SK-N-MC (cell line): ENCODE measurements at places on chromosomes 6 and 20.

DNA sequence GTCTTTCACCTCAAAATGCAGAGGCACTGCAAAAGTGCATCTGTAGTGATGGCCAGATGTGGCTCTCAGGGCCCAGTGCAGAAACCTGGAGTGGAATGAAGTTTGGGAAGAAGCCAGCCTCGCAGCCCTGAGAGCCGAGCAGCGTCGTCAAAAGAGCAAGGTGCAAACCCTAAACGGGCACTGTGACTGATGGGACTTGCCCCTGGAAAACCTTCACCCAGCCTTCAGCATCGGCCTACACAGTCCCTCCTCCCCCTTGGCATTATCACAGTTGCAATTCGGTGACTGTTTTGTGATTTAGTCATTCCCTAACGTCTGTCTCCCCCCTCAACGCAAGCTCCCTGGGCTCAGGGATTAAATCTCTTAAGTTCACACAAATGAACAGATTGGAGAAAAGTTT, 38.6 kb downstream of the TAF4 start:
- DNase-seq = no peak

DNA sequence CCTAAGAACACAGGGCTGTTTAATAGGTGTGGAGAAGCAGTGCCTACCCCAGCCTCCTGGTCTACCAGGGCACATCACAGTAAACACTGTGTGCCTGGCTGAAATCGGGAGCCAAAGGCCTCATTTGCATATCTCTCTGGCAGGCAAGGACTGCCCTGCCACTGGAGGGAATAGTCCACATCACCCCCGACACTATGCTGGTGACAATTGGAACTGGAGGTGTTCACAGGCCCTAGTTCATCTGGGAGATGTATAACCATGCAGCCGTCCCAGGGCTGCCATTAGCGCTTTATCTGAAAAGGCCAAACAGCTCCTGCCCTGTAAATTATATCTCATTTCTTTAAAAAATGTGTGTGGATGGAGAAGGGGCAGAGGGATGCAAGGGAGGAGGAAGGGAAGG, 150.3 kb downstream of the LINC00237 start:
- DNase-seq = no peak

DNA sequence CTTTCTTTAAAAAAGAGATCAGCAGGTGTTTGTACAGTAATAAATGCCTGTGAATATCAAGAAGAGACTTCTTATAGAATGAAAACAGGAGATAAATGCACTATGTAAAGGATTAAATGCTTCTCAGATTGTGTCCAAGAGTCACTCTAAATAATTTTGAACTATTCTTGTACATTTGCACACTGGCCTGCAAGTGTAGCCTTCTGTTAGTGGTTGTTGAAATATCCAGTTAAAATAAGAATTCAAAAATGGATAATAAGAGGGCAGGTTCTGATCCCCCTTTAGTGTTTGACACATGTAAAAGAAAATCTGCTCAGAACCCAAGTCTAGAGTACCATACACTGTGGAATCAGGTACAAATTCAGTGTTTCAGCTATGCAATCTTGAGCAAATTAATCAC, 91.9 kb downstream of the BCAS1 start:
- no peak for DNase-seq

DNA sequence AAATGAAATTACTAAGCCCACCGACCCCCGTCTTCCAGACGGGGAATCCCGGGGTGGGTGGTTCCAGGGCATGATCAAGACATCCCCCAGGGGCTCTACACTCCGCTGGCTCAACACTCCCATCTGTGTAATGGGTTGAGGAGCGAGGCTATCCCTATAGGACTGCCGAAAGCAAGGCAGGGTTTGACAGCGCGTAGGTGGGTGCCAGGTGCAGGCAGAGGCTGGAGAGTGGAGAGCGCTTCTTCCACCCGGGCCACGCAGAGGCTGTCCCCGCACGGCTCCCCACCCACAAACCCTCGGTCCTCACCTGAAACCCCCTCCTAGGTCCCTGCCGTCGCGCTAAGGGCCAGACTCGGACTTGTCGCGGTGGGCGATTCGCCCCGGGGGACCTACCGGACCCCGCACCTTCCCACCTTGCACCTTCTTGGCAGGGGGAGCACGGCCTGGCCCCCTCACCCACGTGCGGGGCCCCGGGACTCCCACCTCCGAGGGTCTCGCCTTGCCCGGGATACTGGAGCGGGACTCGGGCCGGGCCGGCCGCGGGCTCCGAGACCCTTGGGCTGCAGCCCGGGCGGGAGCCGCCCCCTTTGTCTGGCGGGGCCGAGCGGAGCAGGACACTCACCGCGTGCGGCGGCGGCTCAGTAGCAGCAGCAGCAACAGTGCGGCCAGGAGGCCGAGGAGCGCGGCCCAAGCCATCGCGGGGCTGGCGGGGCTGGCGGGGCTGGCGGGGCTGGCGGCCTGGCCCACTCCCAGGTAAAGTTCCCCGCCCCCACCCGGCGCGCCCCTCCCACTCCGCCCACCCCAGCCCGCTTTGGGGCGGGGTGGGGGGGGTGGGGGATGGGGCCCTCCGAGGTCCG, at the start of gene PTGIS:
Gene PTGIS (minus strand): TSS at position 717 of the 857 bp plus-strand sequence. CDS start 21 bp downstream, at position 696.
- DNase-seq = no peak

- DNase-seq = no peak
Measured at GRCh38 chr6:167152862-167153261, 4.9 kb downstream of the GPR31 start.

GRCh38 chr6:41548841-41549642, 2.9 kb downstream of the FOXP4 start:
- DNase-seq = no peak

- DNase-seq = no peak
Measured at GRCh38 chr6:35351422-35351821, 9.1 kb downstream of the PPARD start.

GRCh38 chr6:130366107-130367005, 539 bp downstream of the TMEM200A start:
- no peak for DNase-seq

- no peak for DNase-seq
Measured at GRCh38 chr20:10190456-10190855, 28.2 kb upstream of the SNAP25 start.

DNA sequence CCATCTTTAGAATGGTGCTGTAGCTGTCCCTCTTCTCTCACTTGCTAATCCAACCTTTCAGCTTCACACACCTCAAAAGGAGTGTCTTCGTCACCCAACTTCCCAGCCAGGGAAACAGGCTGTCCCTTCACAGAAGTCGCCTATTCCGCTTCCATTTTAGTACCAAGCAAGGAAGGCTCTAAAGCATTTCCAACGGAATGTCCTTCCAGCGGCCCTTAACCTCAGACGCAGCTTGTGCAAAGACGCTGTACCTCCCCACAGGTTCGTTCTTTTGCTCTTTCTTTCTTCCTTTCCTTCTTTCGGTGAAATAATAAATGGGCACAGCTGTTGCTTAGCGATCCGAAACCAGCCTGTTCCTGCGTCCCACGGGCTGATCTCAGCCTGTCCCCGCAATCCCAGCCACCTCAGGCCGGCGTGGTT, 1.5 kb downstream of the PTPRT start:
- no peak for DNase-seq

- no peak for DNase-seq
Measured at GRCh38 chr20:54017846-54018245, 52.5 kb downstream of the BCAS1 start.

DNA sequence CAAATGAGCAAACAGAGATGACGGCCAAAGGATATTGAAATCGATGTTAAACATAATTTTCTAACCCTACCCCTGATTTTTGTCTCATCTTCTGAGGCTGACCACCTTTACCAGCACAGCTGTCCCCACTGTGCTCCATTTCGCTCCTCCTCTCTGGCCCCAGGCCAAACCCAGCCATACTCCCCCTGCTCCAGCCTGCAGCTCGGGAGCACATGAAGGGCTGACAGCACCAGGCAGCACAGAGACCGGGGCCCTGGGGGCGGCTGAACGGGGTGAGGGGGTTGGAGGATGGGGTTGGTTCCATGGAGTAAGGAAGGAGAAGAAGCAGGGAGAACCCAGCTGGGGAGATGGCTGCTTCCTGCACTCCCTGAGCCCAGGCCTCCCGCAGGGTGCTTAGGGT, 3.2 kb upstream of the NCR2 start:
- DNase-seq = no peak

- no peak for DNase-seq
Measured at GRCh38 chr20:48275286-48276020, 490.2 kb upstream of the SULF2 start.

DNA sequence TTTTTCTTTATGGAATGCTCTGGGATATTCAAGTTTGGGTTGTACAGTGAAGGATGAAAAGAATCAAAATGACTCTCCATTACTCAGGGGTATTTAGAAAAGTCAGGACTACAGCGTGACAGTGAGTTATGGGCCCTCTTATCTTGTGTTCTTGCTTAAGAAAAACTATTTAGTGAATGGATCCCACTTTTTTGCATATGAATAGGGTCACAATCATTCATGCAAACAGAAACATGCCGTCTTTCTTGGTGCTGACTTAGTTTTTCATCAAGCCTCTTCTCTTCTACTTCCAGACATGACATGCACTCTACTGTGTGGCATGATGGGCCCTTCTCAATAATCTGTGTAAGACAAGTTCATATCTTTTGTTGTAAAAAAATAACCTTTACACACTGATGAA, 488.4 kb upstream of the MMS22L start:
- no peak for DNase-seq

GRCh38 chr6:17859846-17860245, 127.6 kb downstream of the KIF13A start:
- DNase-seq = no peak

GRCh38 chr6:158991017-158991723, 8.8 kb downstream of the RSPH3 start:
- no peak for DNase-seq

GRCh38 chr6:2245103-2245876, at the start of gene GMDS:
Gene GMDS, minus strand, starts transcription at chr6:2245605.
- no peak for DNase-seq

DNA sequence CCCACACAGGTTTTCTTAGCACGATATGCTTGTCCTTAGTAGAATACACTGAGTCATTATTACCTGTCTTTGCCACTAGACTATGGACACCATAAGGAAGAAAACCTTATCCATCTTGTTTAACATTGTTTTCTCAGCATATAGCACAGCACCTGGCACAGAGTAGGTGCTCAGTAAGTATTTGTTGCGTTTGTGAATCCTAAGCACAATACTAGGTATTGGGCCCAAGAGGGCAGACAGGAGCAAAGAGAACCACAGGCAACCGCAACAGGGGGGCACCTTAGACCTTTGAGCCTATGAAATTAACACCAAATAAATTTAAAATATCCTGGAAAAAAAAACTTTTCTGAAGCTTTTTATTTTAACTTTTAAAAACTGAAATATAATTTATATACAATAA, 3.7 kb upstream of the NCOA6 start:
- no peak for DNase-seq

DNA sequence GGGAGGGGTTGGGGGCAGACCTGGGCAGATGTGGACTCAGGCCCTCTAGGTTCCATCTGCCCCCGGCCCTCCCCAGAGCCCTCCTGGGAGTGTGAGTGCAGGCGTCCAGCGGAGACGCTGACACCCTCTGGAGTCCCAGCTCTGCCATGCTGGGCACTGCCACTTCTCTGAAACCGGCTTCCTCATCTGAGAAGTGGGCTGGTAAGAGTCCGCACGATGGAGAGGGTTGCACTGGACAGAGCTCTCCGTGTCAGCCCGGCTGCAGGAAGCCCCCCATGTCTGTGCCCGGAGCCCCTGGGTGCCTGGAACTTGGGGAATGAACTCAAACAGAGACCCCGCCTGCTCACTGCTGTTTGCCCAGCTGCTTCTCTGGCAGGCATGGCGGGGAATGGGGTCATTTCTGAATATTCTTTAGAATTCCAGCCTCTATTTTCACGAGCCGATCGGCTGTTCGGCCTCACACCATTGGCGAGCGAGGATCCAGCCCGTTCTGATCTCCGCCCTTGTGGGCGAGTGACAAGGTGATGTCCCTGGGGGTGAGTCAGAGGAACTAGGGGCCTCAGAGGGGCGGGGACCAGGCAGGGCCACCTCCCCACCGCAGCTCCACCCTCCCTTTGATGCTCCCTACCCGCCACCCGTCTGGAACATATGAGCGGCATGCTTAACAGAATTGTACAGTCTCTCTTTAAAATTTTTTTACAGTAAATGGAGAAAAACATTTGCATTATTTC, 47.8 kb upstream of the GATA5 start:
- no peak for DNase-seq

GRCh38 chr6:106117579-106117978, 31.4 kb downstream of the PRDM1 start:
- no peak for DNase-seq

DNA sequence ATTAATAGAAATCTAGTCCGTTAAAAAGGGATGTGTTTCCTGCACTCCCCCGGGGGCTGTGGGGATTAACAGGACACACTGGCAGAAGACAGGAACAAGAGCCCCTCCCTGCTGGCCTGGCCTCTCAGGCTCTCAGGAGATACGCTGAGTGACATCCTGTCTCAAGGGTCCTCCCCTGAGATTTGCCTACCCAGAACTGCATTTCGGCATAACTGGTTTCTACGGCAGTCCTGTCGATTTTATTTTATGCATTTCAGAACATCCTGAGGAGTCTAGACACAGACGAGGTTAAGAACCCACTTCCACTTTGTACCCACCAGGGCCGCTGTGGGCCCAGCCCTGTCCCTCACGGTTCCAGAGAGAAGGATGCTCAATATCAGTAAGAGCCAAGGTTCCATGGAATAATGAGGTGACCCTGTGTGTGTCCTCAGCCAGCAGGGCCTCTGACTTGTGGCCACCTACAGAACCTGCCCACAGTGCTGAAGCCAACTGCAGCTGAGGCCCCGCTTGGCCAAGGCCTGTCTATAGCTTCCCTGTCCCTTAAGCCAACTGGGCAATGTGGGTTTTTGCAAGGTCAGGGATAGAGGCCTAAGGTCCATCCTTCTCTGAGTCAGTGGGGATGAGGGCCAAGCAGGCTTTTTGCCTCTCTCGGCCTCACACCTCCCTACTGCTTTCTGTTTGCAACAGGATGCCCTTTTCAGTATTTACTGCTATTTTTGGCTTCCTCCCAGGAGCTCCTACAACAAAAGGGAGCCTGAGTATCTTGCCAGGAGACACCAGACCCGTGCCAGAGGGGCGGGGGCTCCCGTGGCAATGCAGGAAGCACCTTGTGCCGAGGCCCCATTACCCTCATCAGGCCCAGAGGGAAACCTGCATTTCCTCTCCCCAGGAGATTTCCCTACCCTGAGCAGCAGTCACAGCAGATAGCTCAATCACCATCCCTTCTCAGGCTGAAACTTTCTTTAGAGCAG, 14.7 kb downstream of the UQCC2 start:
- DNase-seq = no peak

GRCh38 chr20:10558635-10559187, 115.1 kb downstream of the JAG1 start:
- DNase-seq = no peak

- no peak for DNase-seq
Measured at GRCh38 chr6:54846243-54846856, at the start of gene FAM83B. Gene FAM83B, plus strand, starts transcription at chr6:54846771. Its CDS starts 23,476 bp downstream, at chr6:54870247.

DNA sequence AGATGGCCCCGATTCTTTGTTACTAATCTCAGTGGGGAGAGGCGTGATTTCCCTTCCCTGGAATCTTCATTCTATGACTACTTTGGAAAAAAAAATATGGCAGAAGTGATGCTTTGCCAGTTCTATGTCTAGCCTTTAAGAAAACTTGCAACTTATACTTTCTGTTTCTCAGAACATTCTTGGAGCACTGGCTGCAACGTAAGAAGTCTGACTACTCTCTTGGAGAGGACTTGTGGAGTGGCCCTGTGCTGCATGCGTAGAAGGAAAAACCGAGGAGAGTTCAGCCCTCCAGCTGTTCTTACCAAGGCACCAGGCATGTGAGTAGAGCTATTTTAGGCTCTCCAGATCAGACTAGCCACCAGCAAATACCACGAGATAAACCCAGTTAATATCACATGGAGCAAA, 77.6 kb upstream of the STXBP5 start:
- DNase-seq = no peak

GRCh38 chr20:33576432-33577125, 85.5 kb upstream of the C20orf144 start:
- DNase-seq = no peak

- DNase-seq = no peak
Measured at GRCh38 chr6:131001111-131001736, 61.8 kb downstream of the EPB41L2 start.
